Cerebellar nuclear complex (tissue), 1 donor: ENCODE measurements at places on chromosomes 2 and 18.

DNA sequence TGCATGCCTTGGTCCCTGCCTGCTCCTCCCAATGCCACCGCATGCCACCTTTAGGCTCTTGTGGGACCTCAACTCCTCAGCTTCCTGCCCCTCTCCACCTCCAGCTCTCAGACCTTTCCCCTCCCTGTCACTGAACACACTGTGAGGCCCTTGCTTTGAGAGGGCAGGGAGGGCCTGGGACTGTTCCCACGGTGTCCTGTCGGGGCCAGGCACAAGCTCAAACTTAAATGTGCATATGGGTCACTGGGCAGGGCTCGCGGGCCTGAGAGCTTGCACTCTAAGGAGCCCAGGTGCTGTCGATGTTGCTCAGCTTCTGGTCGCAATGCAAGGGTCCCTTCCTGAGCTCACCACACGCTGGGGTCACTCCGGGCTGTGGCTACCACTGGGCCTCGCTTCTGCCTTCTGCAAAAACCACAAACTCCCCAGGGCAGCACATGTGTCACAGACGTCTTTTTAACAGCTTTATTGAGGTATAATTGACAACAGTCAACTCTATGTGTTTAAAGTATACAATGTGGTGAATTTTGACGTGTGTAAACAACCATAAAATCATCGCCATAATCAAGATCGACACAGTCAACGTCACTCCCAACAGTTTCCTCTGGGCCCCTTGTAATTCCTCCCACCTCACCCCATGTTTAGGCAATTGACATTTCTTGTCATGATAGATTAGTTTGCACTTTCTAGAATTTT lies 11.9 kb upstream of the B3GNT7 start:
- DNase-seq, result no peak

- no peak for DNase-seq
Measured at GRCh38 chr2:24174851-24175277, at the start of gene FAM228A. TSS of gene FAM228A (plus strand) at chr2:24175053. CDS start at chr2:24175481, 428 bp downstream.

GRCh38 chr2:109459485-109459884 lies 154.3 kb downstream of the SEPTIN10 start:
- DNase-seq, result no peak

DNA sequence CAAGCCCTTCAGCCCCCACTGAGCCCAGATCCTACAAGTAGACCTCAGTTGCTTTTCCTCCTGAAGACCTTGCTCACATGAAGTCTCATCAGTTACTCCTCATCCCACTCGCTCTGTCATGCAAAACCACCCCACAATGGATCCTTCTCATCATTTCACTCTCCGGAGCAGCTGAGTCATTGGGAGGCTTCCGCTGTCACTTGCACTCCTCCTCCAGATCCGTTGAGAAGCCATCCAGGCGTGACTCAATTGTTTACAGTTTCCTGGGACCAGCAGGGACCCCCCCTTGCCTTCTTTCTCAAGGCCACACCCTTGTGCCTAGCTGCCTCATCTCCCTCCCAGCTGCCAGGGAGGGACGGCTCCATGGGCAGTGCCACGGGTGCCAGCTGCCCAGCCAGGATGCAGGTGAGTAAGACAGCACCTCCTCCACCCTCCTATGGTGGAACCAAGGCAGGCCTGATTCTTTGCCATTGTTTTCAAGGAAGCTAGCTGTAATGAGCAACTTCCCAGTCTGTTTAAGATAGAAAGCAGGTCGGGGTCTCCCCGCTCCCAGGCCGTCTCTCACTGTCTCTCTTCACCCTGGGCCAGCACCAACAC lies 16.3 kb downstream of the GPR55 start:
- no peak for DNase-seq

DNA sequence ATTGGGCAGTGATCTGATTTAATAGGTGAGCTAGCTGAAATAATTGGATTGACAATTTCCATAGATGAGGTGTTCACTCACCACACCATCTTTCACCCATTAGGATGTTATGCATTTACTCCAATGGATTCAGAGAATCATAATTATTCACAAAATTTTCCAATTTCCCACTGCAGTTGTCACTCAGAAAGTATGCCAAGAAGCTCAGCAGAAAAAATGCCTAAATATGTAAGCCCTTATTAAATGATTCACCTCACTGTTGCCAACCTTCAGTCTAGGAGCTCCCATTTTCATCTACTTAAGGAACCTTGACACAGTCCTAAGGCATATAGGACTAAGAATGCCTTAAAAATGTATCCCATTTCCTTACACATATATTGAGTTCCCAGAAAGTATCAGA lies 94.3 kb downstream of the MBD2 start:
- no peak for DNase-seq

DNA sequence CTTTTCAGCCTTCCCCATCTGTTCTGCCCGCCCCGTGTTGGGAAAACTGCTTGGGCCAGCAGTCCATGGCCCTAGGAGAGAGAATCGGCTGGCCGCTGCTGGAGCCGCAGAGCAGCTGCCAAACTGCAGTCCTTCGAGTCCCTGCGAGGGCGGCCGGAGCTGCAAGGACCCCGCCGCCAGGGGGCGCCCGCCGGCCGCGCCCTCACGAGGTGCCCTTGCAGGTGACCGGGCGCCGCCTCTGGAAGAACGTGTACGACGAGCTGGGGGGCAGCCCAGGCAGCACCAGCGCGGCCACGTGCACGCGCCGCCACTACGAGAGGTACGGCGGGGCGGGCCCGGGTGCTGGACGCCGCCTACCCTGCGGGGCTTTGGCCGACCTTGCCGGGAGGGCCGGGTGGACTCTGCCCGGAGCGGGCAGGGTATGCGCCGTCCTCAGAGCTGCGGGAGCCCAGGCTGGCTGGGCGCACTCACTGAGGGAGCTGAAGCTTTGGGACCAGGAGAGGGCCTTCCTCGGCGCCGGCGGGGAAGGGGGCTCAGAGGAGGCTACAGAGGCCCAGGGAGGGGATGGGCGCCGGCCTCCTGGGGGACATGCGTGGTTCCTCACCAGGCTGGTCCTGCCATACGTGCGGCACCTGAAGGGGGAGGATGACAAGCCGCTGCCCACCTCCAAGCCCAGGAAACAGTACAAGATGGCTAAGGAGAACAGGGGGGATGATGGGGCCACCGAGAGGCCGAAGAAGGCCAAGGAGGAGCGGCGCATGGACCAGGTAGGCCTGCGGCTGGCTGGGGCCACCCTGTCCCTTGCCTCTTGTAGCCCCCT lies 13.6 kb downstream of the ARID5A start:
- DNase-seq, result no peak

DNA sequence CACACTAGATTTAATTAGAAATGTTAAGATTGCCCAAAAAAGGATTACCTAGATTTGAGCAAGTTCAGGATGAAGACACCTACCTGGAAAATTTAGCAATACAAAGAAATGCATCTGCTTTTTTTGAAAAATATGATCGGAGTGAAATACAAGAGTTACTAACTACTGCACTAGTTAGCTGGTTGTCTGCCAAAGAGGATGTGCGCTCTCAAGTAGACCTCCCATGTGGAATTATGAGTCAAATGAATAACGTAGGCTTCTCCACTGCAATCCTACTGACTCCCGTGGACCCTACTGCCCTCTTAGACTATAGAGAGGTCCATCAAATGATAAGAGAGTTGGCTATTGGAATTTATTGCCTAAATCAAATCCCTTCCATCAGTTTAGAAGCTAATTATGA lies 2.0 kb downstream of the ANKAR start:
- no peak for DNase-seq

GRCh38 chr18:44742718-44743311 lies 62.1 kb downstream of the SETBP1 start:
- peak; percentile 71 for DNase-seq

GRCh38 chr2:19971691-19972090 lies 18.2 kb downstream of the WDR35 start:
- DNase-seq, result no peak

DNA sequence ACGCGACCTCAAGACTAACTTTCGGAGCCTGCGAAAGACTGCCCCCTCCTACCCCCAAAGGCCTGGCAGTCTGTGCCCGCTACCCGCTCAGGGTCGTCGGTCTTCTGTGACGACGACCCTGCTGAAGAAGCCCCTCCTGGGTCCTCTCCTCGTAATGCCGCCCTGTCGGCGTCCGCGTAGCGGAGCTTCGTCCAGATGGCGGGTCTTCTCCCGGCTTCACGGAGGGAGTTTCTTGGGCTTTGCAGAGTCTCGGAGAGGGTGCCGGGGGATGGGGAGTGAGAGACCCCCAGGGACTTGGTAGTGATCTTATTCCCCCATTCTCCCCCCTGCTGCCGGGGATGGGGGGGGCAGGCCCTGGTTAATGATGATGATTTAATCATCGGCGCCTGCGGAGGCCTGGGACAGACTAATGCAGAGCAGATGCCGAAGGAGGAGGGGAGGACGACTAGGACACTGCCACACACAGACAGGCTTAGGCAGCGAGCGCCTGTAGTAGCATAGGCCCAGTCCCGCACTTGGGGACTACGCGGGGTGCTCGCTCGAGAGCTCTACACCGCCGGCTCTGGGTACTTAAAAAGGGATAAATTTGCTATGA lies 528 bp upstream of the PCGF1 start:
- no peak for DNase-seq

DNA sequence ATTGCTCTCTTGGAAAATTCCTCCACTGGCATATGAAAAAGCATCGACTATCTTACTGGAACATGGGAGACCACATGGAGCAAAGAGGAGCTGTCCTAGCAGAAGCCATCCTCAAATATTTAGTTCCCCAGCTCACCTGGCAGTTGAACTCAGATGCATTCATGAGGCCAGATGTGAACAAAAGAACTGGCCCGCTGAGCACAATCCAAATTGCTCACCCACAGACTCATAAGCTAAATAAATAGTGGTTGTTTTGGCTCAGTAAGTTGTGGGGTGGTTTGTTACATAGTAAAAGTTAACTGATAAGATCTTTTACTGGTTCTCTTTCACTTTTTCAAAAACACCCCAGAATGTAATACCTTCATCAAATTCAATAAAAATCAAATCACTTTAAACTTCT lies 108.6 kb upstream of the CWC22 start:
- no peak for DNase-seq

- no peak for DNase-seq
Measured at GRCh38 chr2:99856119-99856518, 286.3 kb downstream of the AFF3 start.

DNA sequence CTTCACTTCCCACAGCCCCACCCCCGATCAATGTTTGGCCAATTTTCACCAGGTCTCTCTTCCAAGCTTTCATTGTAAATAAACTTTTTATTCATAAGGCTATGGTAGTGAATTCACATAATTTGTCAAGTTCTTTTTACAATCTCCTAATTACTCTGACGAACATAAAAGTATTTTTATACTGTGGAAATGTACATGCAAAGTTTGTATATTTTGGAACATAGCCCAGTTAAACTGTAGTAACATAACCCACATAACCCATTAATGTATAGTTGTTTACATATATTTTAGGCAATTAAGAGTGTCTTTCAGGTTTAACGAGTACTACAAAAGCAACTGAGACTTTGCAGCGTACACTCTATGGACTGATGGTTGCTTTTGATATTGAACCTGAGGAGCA lies 228.3 kb upstream of the ERBB4 start:
- no peak for DNase-seq

- no peak for DNase-seq
Measured at GRCh38 chr2:228447266-228447915, 265.9 kb upstream of the SPHKAP start.

GRCh38 chr2:217842017-217842416 lies 160.8 kb downstream of the TNS1 start:
- no peak for DNase-seq

GRCh38 chr2:110861616-110862260 lies 129.4 kb downstream of the ACOXL start:
- no peak for DNase-seq

GRCh38 chr2:98483257-98483861 lies 38.7 kb downstream of the INPP4A start:
- no peak for DNase-seq

- DNase-seq, result no peak
Measured at GRCh38 chr2:96841701-96842495, 1.9 kb downstream of the ANKRD23 start.

DNA sequence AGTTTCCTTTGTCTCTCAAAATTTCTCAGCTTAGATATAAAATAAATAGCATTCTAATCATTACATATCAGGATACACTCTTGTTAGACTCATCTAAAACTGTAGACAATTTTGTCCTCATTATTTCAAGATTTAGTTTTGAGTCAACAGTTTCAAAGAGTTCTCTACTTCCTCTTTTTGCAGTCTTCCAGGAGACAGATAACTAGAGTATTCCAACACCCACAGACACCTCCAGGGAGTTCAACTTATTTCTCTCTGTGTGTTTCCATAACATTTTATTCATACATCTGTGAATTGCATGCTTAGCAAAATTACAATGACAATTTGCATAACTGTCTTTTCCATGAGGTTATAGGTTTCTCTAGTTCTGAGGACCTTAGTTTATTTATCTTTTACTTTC lies 166.6 kb upstream of the HNMT start:
- no peak for DNase-seq

DNA sequence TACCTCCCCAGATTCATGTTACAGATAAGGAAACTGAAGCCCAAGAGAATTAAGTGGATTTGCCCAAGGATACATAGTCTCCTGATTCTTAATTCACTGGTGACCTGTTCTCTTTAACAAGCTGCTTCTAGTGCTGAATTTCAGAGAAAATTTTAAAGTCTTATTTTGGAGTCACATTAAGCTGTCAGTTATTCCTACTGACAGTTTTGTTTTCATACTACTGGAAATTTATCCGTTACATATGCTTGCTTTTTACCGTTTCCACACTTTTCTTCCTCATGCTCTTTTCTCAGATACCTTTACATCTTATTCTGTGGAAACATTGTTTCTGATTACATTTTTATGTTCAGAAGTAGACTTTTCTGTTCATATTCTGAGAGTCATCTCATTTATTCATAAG lies 1.3 kb downstream of the MOB4 start:
- no peak for DNase-seq

DNA sequence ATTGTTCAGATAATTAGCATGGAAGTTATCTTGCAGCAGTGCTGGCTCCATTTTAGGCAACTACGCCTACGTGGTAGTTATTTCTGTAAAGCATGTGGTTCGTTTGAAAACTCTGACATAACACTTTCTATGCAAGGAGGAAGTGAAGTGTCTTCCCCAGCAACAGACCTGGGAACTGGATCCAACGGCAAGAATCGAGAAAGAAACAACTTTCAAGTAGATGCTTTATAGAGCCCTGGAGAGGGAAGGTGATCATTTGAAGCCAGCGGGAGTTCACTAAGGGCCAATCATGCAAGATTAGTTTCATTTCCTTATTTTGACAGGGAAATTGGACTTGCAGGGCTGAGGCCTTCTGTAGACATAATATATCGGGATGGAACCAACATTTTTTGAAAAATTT lies 218.3 kb downstream of the ACKR3 start:
- DNase-seq, result no peak

- DNase-seq, result no peak
Measured at GRCh38 chr2:238162251-238162845, 3.6 kb downstream of the ERFE start.

DNA sequence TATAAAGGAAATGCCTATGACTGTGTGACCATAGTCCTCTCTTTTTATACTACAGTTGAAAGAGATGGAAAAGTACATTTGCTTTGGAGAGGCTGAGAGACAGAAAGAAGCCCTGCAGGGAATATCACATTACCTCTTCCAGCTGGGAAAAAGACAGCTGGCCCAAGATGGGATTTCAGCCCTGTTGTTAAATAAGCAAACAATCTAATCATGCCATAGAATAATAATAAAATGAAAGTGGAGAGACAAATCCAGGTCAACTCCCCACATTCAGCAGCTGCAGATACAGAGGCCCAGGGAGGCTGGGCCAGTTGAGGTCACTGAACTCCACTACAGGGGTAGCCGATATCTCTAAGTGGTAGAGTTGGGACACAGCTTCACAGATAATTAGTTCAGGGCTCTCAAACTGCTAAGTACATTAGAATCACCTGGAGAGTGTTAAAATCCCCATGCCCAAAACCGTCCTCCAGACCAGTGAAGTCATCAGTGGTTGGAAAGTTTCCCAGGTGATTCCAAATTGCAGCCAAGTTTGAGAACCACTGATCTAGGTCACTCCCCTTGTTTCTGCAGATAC lies 81.9 kb downstream of the MOGAT1 start:
- DNase-seq, result no peak
